ENCODE measurements at places on chromosomes 3 and 15.
A peak's percentile ranks its signal among the peaks of the same experiment; 100 is the strongest.

DNA sequence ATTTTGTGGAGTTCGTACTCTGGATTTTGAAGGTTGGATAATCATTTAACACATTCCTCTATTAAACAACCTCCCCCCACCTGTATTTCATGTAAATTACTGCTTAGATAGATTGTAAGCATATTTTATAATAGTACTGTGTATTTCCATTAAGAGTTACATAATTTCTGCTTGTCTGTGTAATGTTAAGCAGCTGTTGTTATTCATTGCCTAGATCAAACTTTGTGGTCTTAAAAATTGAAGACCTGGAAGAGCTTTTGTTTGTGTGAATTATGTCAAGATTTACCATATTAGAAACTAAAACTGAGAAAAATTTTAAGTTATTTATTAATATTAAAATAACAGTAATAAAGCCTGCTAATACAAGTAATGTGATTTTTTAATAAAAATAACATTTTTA lies 11.1 kb downstream of the SETD5 start:
- no peak for DNase-seq

DNA sequence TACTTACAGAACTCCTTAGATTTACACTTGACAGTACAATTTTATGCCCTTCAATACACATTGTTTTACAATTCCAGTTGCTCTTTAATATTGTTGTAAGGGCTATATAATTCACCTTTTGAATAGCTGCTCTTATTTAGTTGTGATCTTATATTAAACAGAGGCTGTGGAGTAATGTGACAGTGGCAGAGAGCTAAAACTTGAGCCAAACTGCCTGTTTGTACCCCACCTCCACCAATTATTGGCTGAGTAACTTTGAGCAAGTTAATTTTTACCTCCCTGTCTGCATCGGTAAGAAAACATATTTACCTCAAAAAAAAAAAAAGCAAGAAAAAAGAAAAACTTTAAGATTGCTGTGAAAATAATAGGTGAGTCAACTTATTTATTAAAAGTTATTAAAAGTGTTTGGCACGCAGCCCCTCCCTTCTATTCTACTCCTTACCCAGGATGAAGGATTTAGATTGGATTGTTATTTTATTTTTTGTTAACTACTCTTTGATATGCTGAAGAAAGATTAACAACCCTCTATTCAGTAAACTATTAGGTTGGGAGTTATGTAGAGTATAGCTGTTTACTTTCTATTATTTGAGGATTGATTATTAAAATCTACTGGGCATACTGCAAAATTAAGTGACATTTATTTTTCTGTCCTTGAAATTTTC lies 1.7 kb downstream of the SEC62 start:
- DNase-seq = no peak

DNA sequence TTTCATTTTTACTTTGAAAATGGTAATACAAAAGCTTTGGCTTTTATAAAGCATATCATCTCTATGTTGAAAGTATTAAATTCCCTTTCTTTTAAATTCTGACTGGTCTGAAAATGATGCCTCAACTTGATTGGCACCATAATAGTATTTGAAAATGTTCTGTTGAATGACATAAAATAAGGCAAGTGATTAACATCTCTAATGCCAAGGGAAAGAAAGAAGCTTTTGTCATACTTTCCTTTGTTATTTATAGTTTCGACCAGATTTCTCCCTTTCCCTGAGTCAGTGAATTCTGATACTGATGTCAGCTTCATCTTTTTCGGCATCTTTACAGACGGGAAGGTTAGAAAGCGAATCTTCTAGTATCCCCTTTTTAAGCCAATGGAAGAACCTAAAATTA lies 3.4 kb upstream of the AP4E1 start:
- DNase-seq = no peak

DNA sequence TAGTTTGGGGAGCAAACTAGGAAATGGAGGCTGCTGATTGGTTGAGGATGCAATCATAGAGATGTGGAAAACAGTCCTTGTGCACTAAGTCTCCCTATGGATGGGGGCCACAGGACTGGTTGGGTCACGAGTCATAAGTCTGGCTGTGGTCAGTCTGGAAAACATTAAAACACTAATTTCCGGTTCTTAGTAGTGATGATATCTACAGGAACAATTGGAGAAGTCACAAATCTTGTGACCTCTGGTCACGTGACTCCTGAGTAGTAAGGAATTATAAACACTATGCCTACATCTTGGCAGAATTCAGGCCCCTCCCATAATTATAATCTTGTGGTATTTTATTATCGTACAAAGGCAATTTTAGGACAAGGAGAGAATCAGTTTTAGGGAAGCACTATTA lies 317.3 kb upstream of the ARPP21 start:
- DNase-seq = no peak

DNA sequence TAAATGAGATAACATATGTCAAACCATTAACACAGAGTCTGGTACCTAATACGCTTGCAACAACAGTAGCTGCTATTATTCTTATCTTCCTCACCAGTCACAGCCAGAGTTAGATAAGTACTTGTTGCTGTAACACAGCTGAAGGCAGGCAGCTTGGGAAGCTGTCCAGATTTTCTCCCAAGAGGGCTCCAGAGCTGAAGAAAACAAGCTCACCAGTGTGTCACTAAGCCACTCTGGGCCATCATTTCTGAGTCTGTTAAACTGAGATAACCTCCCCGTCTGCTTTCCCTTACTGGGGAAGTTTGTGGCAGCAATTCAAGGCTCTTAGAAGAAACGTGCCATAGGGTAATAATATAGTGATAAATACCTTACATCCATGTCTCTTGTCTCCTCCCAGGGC lies 226.3 kb downstream of the TAFA4 start:
- DNase-seq = no peak

GRCh38 chr3:185517387-185518130 lies 18.7 kb upstream of the TMEM41A start:
- no peak for DNase-seq

- DNase-seq = peak; percentile 11
Observed at GRCh38 chr15:49471733-49472132, 48.7 kb downstream of the FGF7 start.

DNA sequence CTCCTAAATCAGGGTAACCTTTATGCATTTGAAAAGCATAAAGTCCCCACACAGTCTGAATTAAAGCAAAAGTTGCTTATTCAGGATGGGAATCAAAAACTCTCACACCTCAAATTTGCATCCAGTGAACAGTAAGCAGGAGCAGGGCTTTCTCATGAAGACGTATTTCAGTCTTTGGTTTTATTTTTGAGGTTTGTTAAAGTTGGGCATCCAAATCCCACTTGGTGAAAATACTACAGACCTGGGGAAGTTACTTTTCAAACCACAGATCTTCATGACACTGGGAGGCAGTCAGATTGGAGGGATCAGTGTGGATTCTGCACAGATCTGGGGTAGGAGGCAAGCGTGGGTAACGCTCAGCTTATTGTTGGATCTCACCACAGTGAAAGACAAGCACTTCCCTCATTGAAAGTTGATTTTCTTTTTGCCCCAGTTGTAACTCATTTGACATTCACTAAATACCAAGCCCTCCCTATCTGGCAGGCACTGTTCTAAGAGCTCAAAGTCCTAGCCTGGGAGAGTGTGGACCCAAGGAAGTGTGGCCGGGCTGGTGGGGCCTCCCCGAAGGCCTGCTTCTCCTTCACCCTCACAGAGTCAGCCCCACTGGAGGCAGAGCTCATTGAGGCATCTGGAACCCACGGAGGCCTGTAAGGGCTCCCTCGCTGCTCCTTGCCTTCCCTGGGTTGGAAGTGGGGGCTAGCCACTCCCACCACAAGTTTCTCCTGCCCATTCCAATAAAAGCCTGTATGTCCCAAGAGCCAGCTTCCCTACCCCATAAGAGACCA lies 783 bp upstream of the ISG20 start:
- no peak for DNase-seq

- no peak for DNase-seq
Observed at GRCh38 chr3:8841472-8841871, 72.1 kb upstream of the OXTR start.

DNA sequence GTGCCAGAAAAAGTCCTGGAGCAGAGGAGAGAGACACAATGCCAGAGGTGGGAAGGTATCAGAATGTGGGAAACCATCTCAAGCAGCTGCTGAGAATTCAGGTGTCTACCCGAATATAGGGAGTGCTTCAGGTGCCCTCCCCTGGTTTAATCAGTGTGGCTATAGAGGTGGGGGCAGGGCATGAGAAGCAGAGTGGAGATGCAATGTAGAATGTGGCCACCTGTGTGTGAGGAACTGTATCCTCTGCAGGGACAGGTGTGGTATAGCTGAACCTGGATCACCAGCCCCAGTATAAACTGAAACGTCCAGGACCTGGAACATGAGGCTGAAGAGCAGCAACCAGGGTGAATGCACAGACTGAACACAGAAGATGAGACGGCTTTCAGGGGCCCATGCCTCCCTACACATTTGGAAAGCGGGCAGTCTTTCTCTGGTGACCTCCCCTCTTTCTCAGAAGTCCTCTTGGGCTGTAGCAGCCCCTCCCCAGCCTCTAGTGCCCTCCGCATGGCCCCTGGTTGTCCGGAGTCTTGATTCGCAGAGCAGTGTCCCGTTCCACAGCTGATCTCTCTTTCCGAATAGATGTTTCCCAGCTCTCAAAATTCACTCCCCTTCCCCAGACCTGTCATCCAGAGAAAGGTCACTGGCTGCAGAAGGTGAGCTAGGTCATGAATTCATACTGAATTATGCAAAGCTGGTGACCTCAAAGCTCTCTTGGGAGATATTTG lies 103.1 kb downstream of the ABHD5 start:
- DNase-seq = no peak

All from activated CD4-positive, alpha-beta memory T cell treated with anti-CD3 and anti-CD28 coated beads for 36 hours (primary cell).